Pulmonary artery endothelial cell (primary cell): ENCODE measurements at places on chromosomes 1 and 21. TPM values are rescaled to one million over a fixed set of nuclear protein-coding genes. Genes with fewer than 3 reads are reported as not detected.

NES gene
- total RNA-seq = 285 and 293 TPM in 2 replicates

LEMD1 gene
- not detected in 2 replicates for total RNA-seq

MARK1 gene
- 0.99 and 2.0 TPM in 2 replicates for total RNA-seq

- DNase-seq = no peak
Observed at GRCh38 chr1:57485643-57486042, 61.8 kb upstream of the DAB1 start.

GRCh38 chr1:200724064-200724463 lies 14.6 kb upstream of the CAMSAP2 start:
- no peak for DNase-seq

PTGER3 gene
- total RNA-seq = under 0.01 TPM in 1 of 2 replicates, not detected in the other

SERPINC1 gene
- 0.14 TPM in 1 of 2 replicates, not detected in the other for total RNA-seq

DNA sequence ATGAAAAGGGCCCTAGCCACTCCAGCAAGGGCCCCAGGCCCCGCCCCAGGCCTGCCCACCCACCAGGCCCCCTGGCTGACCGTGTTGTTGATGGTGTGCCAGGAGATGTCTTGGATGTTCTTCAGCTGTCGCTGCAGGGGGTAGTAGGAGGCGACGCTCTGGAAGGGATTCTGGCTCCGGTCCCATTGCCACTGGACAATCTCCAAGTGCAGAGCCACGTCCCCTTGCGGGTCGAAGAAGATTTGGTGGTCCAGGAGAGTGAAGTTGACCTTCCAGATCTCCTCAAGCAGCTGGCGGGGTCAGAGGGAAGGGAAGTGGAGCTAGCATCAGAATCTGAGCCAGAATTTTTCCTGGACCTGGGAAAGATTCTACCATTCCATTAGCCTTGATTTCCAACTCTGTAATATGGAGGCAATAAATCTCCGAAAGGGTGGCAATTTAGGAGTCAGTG lies 10.2 kb downstream of the TAS1R2 start:
- no peak for DNase-seq

- DNase-seq = no peak
Observed at GRCh38 chr1:180941518-180942275, 29.0 kb downstream of the KIAA1614 start.

LRRC53 gene
- total RNA-seq = not detected in 2 replicates

DNA sequence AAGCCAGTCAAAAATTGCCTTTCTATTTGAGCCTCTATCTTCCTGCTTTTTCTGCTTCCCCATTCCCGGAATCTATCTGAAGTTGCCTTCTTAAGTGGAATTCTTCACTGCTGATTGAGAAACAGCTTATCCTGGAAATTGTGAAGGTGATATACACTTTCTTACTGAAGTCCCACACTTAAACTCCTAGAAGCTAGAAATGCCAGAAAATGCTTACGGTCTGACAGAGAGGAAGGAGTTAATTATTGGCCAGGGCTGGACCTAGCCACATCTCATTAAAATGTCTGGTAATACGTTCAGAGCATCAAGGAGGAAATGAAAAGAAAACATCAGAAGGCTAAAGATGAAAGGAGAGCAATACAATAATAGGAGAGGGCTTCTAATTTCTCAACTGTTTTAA lies 292.5 kb upstream of the SNX7 start:
- DNase-seq = no peak

DNA sequence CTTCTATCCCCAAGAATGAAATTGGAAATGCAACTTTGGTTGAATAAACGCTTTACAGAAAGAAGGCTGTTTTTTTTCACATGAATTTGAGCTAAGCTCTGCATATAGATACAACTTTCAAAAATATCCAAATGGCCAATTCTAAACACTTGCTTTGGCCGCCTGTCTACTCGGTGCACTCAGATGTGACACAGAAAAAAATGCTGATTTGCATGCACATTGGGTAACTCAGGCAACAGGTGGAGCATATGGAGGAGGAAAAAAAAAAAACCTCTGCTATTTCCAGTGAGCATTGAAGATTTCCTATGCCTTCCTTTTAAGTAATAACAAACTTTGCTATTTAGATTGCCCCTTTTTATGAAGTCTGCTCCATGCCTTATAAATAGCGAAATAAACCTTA lies 262.5 kb downstream of the GRIK1 start:
- no peak for DNase-seq

IL24 gene
- not detected in 2 replicates for total RNA-seq

IER5 gene
- total RNA-seq = 21.1 and 27.0 TPM in 2 replicates

GBP6 gene
- not detected in 2 replicates for total RNA-seq
